H4 (cell line): ENCODE measurements at places on chromosomes 11 and 22. TPM values are rescaled to one million over a fixed set of nuclear protein-coding genes. Genes with fewer than 3 reads are reported as not detected.

NXPE4 gene
- not detected in 2 replicates for total RNA-seq

CCDC83 gene
- not detected in 2 replicates for total RNA-seq

ADAMTS15 gene
- total RNA-seq: 0.62 and 0.82 TPM in 2 replicates

ROBO4 gene
- 0.06 TPM in 1 of 2 replicates, not detected in the other for total RNA-seq

OR5B21 gene
- total RNA-seq: not detected in 2 replicates

ARHGAP20 gene
- total RNA-seq: 0.58 and 1.5 TPM in 2 replicates

LRRC74B gene
- not detected in 2 replicates for total RNA-seq

GRCh38 chr11:96303064-96303463 is 39.9 kb downstream of the MAML2 start:
- no peak for DNase-seq

DNA sequence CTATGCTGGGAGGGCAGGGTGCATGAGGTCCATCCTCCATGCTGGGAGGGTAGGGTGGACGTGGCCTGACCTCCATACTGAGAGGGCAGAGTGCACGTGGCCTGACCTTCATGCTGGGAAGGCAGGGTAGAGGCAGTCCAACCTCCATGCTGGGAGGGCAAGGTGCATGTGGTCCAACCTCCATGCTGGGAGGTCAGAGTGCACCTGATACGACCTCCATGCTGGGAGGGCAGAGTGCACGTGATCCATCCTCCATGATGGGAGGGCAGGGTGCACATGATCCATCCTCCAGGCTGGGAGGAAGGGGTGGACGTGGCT is 622.2 kb downstream of the BRD1 start:
- DNase-seq: no peak

GRCh38 chr22:38843657-38844314 is at the start of gene NPTXR:
NPTXR (minus strand) TSS chr22:38844028.
- DNase-seq: peak; percentile 40

GRCh38 chr11:96254854-96255253 is 88.1 kb downstream of the MAML2 start:
- DNase-seq: no peak

DNA sequence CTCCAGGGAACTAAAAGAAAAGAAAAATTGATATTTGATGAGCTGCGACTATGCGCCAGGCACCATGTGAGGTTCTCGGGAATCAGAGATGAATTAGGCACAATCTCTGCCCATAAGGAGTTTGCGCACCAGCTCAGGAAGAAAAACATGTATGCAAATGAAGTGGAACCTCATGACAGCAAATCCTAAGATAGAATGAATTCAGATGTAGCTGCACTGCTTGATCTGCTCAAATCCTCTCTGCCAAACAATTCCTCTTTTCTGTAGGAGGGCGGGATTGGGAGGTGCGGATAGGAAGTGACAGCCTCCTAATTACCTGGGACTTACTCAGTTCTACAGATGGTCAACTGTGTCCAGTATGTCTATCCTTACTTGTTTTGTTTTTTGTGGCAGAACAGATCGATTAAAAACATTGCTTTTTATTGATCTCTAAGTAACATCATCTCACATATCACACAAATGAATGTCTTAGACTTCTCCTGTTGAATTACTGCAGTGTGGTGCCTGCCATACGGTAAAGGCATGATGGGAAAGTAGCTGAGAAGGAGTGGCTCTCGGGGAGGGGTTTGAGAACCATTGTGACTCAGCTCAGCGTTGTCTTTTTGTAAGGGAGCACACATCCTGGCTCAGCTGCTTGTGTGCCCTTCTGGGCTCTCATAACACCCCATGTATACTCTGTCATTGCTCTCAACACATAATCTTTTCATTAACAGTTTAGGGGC is 13.9 kb downstream of the CRTAM start:
- DNase-seq: no peak

DNA sequence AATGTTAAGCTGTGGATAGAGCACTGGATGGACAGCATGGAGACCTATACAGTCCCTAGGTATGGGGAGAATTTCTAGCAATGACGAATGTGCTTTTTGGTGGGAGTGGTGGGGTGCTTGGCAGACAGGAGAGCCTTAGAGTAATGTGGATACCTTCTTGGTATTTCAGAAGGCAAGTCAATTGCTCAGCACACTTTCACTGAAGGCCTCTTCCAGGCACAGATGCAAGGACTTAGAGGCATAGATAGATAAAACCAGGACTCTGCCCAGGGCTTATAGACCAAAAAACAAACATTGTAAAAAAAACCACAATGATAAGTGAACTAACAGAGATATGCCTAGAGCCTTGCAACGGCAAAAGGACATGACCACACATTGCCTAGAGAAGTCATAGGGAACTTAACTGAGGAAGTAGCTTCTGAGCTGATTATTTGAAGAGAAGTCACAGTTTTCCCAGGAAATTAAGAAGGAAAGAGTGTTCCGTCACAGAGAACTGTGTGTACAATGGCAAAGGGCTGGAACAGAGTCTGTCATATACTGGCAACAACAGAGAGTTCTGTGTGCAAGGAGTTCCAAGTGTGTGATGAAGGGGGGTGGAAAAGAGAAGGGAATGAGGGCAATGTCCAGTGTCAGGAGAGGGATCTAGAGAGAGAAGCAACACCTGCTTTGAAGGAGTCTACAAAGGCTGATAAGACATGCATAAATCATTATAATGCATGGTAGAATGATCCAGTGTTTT is 65.9 kb upstream of the PICALM start:
- peak; percentile 35 for DNase-seq

DNA sequence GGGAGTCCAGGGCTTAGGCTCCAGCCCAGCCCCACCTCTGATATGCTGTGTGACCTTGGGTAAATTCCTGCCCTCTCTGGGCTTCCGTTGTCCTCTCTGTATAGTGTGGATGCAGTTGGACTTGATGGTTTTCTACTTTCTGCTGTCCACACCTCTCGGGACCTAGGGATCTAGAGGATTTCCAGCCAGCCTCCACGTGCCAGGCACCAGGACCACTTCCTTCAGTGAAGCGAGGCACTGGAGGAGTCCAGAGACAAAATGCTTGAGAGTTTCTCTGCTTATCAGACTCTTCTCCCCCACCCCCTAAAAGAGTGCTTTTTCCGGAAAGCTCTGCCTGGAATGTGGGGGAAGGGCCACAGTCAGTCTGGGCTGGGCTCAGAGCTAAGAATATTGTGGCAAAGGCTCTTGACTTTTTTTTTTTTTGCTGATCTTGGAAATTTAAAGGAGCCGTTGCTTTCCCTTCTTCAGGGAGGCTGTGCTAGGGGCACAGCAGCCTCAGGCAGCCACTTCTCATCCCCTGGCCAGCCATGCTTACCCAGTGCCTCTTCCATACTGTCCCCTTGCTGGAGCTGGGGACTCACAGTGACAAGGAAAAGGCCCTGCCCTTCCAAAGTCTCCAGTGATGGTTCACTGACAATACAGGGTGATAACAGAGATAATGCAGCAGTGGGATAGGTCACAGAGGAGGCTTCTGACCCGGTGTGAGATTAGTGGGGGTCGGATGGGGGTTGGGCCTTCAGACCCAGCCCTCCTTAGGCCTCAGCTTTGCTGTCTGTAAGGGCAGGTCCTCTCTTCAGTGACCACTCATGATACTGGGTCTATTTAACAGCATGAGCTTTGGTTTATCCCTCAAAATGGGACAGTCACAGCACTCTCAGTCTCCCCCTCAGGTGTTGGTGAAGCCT is 2.9 kb upstream of the SERPINH1 start:
- peak; percentile 90 for DNase-seq

- peak; percentile 90 for DNase-seq
These were observed 896.9 kb downstream of the KCNA4 start for GRCh38 chr11:29119707-29120618.

- DNase-seq: peak; percentile 16
These were observed 18.4 kb downstream of the TECTA start for GRCh38 chr11:121119440-121119839.

DNA sequence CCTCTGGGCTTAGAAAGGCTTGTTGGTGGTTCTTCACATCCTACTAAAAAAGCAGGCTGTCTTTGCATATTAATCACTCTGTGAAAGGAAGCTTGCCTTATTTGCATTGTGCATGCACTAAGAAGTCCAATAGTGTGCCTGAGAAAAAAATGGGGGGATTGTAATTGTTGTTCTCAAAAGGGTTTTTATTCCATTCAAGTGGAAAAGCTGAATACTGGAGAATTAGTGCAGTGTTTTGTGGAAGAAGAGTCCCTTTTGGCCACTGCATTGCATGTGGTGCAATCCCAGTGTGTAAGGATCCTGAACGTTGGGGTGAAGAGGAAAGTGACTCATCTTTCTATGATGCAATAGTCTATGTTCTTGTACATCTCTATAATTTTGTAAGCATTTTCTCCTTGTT is 16.5 kb downstream of the NCAM1 start:
- DNase-seq: peak; percentile 71

DNA sequence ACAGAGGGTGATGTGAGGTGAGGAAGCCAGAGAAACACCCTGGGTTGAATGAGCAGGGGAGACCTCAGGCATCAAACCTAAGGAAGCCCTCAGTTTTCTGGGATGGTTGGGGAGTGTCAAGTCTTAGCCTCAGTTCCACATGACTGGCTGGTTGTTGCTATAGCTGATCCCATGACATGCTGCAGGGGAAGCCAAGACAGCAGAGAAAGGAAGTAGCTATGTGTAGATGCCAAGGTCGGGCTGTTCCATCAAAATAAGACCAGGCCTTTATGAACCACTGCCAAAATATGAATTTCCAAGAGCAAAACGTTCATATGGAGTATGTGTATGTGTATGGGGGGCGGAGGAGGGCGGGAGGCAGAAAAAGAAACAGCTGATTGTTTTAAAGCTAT is 11.6 kb downstream of the CD59 start:
- DNase-seq: no peak

DNA sequence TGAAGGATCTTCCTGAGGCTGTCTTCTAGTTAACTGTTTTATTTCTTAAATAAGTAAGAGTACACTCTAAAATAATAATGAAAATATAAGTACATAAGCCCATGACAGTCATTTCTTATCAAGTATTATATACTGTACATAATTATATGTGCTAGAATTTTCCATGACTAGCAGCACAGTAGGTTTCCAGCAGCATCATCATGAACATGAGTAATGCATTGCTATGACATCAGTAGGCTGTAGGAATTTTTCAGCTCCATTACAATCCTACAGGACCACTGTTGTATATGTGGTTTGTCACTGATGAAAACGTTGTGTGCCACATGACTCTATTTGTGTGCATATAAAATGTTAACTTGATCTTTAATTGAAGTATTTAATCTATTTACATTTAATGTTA is 22.0 kb downstream of the ZNF202 start:
- DNase-seq: no peak

GRCh38 chr11:92894197-92894596 is 75.3 kb upstream of the MTNR1B start:
- DNase-seq: no peak

DNA sequence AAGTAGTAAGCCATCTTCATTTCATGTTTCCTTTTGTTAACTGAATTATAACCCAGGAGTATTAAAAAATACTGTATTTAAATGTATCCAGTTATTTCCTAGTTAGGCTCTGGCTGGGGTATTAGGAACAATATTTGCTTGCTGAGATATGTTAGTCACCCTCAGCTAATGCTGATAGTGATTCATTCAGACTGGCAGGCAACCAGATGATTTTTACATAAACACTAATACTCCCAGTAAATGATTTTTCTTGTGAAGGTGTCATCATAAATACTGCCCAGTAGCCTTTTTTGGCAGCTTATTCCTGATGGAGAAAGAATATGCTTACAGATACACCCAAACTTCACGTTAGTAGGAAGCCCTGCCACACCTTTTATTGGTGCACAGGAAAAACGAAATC is 8.1 kb downstream of the YWHAH start:
- DNase-seq: no peak

DNA sequence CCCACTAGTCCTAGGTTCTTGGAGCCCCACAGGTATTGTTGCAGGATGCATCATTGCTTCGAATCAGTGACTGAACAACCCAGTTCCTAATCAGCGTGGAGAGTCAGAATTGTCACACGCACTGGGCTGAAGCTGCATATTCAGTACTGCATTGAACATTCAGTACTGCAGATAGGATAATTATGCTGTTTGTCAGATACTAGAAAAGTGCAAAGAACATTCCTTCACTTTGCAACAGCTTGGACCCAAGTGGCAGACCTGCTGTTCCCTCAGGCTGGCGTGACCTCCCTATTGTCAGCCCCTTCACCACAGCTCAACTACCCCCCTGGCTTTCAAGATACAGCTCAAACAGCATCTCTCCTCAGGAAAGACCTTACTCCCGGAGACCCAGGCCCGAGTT is 27.6 kb downstream of the NF2 start:
- no peak for DNase-seq

DNA sequence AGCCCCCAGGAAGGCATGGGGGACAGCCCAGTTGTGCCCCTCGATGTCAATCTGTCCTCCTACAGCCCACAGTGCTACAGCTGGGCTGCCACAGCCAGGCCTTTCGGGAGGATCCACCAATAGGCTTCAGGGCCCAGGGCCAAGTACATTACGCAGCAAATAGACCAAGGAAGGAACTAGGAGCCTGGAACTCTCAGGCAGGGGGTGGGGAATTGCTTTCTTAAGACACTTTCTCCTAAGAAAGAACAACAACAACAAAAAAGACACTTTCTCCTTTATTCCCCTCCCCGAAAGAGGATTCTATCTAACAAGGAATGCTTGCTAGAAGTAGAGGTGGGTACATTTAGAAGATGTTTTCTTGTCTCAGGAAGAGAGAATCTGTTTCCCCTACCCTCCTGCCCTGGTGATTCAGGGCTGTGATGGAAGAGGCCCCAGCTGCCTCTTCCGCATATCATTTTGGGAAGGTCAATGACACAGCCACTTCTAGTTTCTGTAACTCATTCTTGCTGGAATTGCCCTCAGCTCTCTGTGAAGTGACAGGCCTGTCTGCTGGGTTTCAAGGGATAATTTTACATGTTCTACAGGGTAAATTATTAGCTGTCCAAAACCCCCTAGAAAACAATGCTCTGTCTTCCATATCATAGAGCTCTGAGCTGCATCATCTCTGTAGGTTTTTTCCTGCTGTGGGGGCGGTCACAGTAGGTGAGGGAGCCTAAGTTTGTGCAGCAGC is 6.0 kb upstream of the MALAT1 start:
- peak; percentile 78 for DNase-seq

GRCh38 chr11:82521427-82521826 is 212.2 kb downstream of the FAM181B start:
- no peak for DNase-seq

DNA sequence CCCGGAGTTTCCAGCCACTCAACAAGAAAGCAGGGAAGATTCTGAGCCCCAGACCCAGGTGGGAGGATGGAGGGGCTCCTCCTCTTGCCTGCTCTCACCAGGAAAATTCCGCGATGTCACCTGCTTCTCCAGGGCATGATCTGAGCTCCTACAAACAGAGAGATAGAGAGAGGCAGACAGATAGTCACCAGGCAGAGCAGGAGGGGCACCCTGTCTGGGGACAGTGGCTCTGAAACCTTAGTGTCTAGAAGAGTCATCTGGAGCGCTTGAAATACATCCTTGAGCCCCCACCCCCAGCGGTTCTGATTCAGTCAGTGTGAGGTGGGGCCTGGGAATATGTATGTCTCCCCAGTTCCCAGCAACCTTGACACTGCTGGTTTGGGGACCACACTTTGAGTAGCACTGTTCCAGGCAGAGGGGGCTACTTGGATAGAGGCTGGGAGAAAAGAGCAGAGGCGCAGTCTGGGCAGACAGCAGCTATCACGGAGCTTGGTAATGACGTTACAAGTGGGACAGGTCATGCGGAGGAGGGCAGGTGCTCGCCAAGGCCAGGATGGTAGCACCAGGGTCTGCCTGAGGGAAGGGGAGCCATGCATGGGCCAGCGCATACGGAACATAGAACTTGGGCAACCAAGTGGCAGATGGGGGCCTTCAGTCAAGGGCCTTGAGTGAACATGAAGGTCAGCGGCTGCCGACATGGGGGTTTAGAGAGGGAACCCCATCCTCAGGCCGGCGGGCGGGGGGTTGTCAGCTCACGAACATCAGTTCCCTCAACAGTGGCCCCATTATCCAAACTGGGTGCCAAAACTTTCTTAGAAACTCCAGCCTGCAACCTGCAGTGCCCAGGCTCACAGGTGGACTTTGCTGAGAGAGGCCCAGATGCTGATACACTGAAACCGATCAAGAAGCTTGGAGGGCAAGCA is 60.9 kb upstream of the MYEOV start:
- no peak for DNase-seq
